Germinal center (tissue), 1 donor: ENCODE measurements at places on chromosomes 7 and 10.
A peak's percentile ranks its signal among the peaks of the same experiment; 100 is the strongest.

- no peak for DNase-seq
These were observed 29.6 kb upstream of the VPS41 start for GRCh38 chr7:38938589-38938988.

- DNase-seq: no peak
These were observed 30.0 kb upstream of the CFAP46 start for GRCh38 chr10:132972149-132972985.

DNA sequence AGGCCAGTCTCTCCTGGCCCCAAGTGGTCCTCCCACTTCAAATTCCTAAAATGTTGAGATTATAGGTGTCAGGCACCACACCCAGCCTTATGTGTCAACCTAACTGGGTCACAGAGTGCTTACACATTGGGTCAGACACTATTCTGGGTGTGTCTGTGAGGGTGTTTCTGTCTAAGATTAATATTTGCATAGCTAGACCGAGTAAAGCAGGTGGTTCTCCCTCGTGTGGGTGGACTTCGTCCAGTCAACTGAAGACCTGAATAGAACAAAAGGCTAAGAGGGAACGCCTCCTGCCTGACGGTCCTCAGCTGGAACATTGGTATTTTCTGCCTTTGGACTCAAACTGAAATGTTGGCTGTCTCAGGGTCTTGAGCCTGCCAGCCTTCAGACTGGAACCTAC, 11.5 kb downstream of the PPIF start:
- DNase-seq: no peak

- DNase-seq: no peak
These were observed 30.3 kb downstream of the GBX1 start for GRCh38 chr7:151137076-151137675.

GRCh38 chr7:118949031-118949430, 724.5 kb downstream of the ANKRD7 start:
- DNase-seq: no peak

GRCh38 chr10:114404171-114405010, at the start of gene AFAP1L2:
Gene AFAP1L2 (minus strand): TSS chr10:114404502. CDS start chr10:114404455, 47 bp downstream.
- DNase-seq: no peak

- DNase-seq: no peak
These were observed 1.8 kb upstream of the DLX6 start for GRCh38 chr7:97003262-97004246.

DNA sequence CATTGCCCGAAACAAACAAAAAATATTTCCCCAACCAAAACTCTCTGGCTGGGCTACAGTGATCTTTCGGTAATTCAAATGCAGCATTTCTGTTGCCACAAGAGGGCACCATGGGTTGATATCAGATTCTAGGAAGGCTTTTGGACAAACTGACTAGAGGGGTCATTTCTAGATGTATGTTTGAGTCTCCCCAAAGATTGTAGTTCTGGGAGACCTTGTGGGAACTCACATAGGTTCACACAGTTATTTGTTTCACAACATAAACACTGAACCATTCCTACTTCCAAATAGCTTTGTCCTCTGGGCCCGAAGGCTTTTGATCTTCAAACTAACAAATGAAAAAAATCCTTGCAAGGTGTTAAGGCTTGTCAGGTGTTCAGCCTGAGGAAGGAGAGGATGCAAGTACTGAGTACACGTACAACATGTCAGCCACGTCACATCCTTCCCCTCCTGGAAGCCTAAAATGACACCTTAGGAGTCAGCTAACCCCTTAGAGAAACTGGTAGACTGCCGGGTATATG, 37.0 kb upstream of the IL15RA start:
- DNase-seq: peak; percentile 72

GRCh38 chr7:149202831-149203231, 7.5 kb downstream of the ZNF282 start:
- DNase-seq: no peak

DNA sequence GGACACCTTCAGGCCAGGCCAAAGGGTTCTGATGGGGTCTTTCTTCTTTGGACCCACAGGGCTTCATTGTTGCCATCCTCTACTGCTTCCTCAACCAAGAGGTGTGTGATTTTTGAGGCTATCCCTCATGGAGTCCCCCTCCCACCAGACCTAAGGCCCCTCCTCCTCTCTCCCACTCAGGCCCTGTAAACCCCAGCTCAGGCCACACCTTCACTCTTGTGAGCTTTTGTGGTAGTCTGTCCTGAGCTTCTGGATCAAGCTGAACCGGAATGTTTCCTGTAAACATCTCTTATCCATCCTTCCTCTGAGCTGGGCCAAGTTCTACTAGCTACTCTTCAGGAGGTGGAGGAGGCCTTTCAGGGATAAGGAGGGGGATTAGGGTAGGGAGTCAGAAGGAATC, 13.5 kb downstream of the GHRHR start:
- DNase-seq: no peak

DNA sequence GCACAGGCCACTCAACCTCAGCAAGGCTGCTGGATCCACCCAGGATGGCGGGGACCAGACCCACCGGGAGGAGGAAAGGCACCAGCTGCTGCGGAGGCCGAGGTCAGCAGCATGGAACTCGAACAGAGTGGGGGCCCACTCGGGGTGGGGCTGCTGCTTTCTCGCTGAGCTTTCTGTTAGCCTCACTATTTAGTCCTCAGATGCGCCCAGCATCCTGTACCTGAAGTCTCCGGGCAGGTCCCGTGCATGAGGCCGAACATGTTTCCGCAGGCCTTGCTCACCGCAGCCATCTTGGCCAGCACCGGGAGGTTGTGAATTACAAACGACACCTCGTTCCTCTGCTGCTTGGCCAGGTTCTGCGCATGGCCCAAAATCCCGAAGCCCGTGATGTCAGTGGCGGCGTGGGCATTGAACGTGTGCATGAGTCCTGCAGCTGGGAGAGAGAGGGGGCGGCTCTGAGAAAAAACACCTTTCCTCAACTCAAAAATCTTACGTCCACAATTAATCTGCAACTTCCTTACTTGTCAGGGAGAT, 22.8 kb upstream of the PHYH start:
- no peak for DNase-seq

DNA sequence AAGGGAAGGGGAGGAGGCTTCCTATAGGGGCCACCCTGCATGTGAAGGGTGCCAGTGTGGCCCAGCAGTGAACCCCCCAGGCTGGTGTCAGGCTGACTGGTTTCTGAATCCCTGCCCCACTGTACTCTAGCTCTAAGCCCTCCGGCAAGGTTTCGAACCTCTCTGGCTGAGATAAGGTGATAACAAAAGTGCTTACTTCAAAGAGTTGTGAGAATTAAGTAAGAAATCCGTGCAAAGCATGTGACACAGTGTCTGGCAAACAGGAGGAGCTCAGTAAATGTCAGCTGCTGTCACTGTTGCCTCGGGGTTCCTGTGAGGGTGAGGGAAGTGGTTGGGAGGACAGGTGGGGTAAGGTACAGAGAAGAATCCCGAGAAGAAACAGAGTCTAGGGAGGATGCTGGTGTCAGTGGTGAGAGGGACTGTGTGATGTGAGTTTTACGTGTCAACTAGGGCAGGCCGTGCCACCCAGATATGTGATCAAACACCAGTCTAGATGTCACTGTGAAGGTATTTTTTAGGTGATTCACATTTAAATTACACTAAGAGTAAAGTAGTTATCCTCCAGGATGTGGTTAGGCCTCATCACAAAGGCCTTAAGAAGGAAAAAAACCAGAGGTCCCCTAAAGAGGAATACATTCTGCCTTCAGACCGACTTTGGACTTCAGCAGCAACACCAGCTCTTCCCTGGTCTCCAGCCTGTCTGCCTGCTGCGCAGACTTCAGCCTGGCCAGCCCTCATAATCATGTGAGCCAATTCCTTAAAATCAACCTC, 64.4 kb downstream of the BPGM start:
- no peak for DNase-seq

GRCh38 chr7:130356876-130357611, 12.4 kb downstream of the CPA5 start:
- no peak for DNase-seq

DNA sequence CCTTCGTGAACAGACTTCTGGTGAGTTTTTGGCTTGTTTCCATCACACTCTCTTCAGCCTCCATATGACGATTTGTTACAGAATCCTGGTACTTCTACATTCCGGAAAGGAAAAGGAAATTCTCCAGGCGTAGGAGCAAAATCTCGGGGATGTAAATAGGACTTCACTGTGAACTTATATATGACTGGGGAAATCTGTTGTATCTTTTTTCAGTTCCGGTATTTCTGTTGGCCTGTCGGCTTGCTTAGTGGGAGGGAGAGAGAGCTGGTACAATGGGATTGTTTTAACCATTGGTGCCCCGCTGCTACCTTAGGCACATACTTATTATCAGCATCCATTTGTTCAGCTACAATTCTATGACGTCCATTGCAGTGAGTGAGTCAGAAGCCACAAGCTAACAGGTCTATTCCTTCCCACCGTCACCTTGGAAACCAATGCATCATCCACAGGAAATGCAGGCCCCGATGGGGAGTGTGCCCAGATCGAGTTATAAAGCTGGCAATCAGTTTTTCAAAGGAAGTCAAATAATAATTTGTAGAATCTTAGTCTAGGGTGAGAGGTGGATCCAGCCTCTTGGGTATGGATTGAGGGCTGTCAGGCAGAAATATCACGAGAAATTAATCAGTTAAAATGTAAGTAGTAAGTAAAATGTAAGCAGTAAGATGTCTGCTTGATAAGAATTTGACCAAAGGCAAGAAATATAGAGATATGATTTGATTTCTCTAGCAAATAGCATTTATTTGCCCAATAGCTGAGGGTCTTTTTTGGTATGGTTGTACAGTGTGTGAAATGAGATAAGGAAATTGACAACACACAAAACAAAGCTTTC, 92.0 kb upstream of the MKLN1 start:
- DNase-seq: no peak

DNA sequence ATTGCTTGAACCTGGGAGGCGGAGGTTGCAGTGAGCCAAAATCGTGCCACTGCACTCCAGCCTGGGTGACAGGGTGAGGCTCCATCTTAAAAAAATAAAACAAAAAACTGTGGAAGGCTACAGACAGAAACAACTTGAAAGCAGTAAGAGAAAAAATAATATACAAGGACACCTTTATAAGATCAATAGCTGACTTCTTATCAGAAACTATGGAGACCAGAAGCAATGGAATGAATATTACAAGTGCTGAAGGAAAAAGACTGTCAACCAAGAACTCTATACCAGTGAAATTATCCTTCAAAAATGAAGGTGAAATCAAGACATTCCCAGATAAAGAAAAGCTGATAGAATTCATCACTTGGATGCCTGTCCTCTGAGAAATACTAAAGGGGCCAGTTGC, 49.0 kb downstream of the RBAK start:
- DNase-seq: no peak

DNA sequence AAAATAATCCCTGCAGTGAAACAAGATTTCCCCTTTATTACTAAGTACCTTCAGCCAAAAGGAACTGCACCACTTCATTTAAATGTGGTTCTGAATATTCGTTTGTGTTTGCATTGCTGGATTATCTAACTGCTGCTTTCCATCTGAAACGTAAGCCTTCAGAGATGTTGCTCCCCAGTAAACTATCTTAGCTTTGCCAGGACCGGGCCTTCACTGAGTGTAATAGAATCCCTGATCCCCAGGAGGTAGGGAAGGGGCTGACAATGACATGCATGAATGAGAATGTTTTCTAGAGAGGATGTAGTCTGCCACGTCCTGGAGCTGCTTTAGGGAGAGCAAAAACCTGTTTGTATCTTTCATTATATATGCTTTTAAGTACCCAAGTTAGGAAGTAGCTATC, 19.5 kb upstream of the INSYN2A start:
- no peak for DNase-seq

DNA sequence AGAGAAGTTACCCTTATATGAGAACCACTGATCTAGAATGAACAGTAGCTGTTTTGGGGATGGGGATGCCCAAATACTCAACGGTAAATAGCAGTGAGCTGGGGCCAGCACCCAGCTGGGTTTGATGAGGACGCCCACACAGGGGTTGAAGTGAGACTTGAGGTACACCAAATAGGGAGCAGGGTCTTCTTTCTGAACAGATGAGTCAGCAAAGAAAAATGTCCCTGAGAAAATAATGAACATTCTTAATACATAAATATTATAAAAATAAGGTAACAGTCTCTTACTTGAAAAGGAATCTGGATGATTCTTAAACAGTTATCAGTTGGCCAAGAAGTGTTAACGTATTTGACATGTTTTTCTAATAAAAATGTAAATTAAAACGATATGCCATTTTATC, 2.0 kb downstream of the PRSS37 start:
- DNase-seq: no peak

DNA sequence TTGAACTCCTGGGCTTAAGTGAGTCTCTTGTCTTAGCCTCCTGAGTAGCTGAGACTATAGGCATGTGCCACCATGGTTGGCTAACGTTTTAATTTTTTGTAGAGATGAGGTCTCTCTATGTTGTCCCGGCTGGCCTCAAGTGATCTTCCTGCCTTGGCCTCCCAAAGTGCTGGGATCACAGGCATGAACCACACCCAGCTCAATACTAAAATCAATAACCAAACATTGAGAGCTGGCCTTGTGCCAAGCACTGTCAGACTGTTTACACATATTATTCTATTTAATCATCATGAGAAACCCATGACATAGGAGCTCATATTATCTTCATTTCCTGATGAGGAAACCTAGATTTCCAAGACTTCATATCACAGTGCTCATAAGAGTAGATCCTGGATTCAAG, 251.2 kb downstream of the BAMBI start:
- no peak for DNase-seq

GRCh38 chr7:30970594-30971094, 6.9 kb downstream of the GHRHR start:
- peak; percentile 36 for DNase-seq

GRCh38 chr7:155538293-155538692, 8.1 kb downstream of the CNPY1 start:
- no peak for DNase-seq

DNA sequence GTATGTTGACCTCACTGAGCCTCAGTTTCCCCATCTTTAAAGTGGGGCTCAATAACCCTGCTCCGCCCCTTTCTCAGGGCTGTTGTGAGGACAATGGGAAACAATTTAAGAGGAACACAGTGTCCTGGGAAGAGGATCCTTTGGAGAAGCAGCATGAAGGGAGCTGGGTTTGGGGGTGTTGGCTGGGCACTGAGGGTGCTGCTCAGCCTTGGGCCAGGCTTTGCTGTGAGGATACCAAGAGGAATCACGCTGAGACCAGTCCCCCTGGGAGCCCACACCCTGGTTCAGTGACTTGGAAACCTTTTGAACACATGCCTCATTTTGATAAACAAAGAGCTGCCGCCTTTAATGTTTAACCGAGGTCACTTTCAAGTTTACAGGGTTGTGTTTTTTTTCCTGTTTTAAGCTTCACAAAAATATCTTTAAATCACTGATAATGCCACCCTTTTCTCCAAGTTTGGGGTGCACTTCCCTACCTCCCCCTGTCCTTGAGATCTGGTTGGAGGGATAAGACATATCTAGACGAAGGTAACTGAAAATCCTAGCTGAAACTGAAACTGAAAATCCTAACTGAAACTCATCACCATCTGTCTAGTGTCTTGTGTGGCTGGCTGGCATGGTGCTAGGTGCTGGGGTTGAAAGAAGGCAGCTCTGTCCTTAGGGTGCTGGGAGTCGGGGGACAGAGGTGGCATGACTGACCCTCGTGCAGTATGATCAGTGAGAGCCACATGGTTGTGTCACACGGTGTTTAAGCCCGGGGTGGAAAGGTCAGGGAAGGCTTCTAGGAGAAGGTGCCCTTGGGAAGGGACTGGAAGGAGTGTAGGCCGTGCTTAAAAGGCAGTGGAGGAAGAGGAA, 27.7 kb downstream of the ZNF775 start:
- DNase-seq: peak; percentile 65

GRCh38 chr7:141452911-141453310, 98.3 kb upstream of the AGK start:
- no peak for DNase-seq
